ENCODE measurements at places on chromosomes 1 and 21.

GRCh38 chr1:22955146-22955545, 17.5 kb downstream of the LACTBL1 start:
- DNase-seq = no peak

DNA sequence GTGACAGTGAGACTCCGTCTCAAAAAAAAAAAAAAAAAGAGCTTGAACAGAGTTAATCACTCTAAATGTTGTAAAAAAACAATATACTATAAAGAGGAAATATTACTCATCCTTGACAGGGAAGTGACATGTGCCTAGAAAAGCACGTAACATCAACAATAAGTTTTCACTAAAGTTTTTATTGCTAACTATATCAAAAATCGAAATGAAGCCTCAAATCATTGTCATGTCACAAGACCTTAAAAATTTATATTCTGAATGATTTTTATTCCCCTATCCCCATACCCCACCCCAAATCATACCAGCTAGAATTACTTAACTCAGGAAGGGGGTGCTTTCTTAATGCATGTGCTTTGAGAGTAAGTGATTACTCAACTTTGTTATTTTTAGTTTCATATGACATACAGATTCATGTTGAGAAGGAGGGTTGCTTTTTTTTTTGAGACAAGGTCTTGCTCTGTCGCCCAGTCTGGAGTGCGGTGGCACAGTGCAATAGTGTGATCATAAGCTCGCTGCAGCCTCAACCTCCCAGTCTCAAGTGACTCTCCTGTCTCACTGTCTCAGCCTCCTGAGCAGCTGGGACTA, 53.6 kb upstream of the MUTYH start:
- DNase-seq = no peak

- DNase-seq = peak; percentile 46
Observed at GRCh38 chr1:22704440-22705067, 6.1 kb upstream of the EPHB2 start.

- DNase-seq = no peak
Observed at GRCh38 chr1:28365864-28366263, 3.7 kb upstream of the PHACTR4 start.

- no peak for DNase-seq
Observed at GRCh38 chr1:99122039-99122438, 117.4 kb upstream of the PLPPR5 start.

GRCh38 chr21:38758501-38759214, 47.1 kb upstream of the ETS2 start:
- no peak for DNase-seq

GRCh38 chr1:184030433-184031091, 7.0 kb downstream of the COLGALT2 start:
- DNase-seq = no peak

DNA sequence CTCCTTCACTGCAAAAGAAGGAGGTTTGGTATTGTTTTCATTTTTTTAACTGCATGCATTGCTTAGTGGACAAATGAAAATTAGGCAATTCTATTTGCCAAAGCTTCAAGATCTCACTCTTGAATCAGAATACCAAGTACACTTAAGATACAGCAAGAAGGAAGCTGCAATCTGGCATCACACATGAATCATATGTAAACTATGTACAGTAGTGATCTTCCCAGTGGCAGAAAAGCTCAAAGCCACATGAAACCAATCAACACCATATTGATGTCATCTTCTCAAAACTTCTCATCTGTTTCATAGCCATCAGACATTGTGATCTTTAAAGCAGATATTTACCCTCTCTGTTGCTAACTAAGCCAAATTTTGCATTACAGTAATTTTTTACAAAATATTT, 550.1 kb downstream of the LTN1 start:
- DNase-seq = peak; percentile 89

DNA sequence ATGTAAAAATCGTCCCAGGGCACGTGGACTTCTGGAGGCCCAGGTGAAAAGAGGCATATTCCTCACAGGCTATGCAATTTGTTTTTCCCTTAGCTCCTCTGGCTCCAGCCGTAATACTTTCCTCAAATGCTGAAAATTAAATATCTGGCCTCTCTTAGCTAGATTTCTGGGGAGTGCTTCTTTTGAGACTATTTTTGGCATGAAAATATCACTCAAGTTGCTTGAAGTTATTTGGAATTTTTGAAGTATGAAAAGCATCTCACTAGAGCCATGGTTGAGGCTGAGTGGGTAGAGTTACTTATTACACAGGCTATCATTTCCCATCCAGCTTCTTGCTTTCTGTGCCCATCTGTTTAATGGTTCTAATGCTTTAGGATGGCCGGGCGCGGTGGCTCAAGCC, 59.7 kb downstream of the MYOM3 start:
- no peak for DNase-seq

DNA sequence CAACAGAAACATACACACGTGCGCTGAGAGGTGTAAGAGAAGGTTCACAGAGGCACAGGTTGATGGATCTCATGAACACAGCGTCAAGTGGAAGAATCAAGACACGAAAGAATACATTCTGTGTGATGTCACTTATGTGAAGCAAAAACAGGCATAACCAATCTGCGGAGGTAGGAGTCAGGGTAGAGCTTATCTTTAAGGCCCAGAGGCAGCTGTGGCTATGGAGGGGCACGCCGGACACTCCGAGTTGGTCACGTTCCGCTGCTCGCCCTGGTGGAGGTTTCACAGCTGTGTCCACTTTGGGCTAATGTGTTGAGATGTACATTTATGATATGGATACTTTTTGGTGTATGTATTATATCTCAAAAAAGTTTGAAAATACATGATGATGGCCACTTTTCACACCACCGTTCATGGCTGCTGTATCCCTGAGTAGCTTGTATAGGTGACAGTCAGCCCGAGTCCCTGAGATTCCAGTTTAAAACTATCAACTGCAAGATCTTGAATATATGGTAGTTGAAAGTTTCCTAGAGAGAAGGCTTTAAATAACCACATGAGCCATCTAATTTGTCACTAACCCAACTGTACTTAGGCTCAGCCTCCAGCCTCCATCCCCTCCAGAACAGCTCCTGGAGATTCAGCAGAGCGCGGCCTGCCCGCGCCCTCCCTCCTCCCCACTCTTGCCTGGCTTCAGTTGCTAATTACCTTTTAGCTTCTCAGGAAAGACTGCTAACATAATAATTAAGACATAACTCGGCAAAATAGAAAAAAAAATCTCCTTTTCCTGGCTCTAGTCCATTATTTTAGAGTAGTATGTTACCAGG, 6.7 kb upstream of the ADARB1 start:
- no peak for DNase-seq

GRCh38 chr21:42918291-42918690, 7.1 kb downstream of the ERVH48-1 start:
- no peak for DNase-seq

- no peak for DNase-seq
Observed at GRCh38 chr1:28745653-28746173, 9.0 kb downstream of the YTHDF2 start.

DNA sequence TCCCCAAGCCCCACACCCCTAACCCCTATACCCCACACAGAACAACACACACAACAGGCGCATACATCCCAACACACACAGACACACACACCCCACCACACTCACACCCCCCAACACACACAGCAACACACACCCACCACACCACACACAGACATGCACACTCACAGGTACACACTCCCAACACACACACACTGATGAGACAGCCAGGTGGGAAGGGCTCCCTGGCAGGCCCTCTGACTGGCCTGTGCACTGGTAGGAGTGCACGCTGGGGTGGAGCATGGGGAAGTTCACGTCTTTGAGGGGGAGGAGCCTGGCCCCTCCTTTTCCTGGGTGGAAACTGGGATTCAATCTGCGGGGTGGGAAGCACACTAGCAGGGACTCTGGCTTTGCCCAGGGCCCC, 116.7 kb downstream of the RHOU start:
- no peak for DNase-seq

DNA sequence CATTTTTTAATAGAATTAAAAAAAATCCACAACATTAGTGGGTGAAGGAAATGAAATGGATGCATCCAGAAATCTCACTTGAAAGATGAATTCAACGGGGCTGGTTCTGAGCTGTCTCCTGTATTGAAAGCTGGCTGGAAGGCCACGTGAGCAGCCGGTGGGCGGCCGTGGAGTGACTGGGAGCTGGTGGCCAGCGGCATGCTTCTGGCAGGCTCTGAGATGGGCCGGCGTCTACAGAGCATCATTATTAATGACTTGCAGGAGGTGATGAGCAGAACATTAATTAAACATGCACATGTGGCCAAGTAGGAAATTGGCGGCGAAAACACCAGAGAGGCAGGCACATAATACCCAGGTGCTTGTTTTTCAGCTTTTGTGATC, 115.6 kb upstream of the LMO4 start:
- DNase-seq = no peak

GRCh38 chr1:42541104-42541503, 78.0 kb downstream of the CCDC30 start:
- DNase-seq = no peak

GRCh38 chr1:100832694-100833428, 61.8 kb downstream of the EXTL2 start:
- DNase-seq = no peak

DNA sequence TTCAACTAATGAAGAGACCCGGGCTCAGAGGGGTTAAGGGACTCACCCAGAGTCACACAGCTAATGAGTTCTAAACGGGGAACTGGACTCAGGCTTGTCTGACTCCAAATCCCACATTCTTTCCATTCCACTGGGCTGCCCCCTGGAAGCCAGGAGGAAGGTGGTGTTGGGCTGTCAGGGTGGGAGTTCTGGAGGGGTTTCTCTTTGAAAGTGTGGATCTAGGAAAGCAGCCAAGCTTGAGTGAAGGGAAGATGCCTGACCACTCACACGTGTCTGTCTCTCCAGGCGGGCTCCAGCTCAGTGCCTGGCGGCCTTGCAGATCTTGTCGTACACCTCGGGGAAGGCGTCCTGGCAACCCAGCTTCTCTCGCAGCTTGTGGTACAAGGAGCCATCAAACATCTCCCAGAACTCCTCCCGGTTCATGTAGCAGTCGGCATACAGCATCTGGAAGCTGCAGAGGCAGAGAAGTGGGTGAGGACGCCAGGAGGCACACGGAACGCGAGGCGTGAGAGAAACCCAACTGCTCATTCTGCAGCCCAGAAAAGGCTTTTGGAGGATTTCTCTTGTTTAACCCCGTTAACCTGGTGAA, 35.0 kb downstream of the DHCR24 start:
- DNase-seq = no peak

GRCh38 chr1:29811727-29812407, 575.5 kb downstream of the PTPRU start:
- no peak for DNase-seq

DNA sequence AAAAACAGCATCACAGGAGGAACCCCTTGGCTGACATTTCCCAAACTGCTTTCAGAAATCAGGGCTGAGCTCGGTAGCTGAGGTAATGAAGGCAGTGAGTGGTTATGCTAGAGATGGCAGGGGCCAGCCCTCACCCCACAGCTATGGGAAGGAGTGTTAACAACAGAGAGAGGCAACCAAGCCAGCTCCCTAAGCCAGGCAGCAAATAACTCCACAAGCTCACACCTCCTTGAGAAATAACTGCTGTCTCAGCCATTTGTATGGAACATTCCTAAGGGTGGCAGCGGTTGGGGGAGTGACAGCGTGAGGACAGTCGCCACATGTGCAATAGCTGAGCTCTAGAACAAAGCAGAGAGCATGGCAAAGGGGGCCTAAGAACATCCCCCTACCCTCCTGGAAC, 42.6 kb downstream of the LMX1A start:
- no peak for DNase-seq

DNA sequence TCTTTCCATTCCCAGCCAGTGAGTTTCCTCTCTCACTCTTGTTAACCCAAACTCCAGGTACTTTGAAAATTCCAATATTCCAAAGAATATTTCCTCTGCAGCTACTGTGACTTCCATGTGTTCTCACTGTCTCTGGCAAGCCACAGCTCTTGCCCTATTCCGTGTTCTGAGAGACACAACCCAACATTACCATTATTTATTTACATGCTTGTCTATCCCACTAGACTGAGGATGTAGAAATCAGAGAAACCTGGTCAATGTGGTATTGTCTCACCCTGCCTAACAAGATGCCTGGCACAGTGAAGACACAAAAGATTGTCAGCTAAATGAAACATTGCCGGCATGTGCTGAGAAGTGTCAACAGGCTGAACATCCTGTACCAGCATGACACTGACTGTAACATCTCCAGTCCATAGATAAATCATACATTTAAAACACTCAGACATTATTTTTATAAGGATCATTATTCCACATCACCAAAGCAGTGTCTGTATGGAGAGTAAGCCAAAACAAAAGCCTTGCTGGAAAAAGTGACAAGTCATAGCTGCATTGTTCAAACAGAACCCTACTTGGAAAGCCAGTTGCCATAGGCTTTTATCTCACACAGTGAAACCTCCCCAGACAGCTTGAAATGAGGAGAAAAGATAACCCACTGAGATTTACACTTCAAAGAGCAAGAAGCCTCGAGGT, 72.3 kb downstream of the SIPA1L2 start:
- no peak for DNase-seq

- DNase-seq = no peak
Observed at GRCh38 chr21:38908537-38908936, 102.8 kb downstream of the ETS2 start.

DNA sequence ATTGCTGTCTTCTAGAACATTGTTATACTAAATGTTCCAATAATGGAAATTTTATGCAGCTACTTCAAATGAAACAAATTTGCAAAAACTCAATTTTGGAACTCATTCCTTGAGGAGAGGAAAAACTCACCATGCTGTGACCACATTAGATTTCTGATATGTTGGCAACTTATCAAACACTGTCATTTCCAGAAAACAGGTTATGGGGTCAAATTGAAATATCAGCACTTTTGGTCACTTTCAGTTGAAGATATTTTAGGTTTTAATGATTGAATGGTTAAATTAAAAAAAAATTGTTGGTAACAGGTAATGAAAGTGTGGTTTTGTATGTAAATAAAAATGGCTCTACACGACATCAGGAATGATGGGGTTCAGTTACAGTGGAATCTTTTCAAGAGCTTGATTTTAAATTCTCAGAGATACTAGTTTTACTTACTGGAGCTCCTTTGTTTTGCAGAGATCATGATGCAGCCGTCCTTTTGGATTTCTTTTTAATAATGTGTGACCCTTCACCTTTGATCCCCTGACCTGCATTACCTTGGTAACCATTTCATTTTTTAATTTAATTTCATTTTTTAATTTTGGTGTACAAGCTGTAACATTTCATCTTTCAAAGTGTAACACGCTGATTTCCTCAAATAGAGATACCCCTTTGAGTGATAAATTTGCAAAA, 86.2 kb downstream of the CAMTA1 start:
- no peak for DNase-seq

GRCh38 chr1:215228193-215228592, 145.7 kb downstream of the KCNK2 start:
- DNase-seq = no peak

- no peak for DNase-seq
Observed at GRCh38 chr1:53949023-53949990, 3.2 kb downstream of the LRRC42 start.

- no peak for DNase-seq
Observed at GRCh38 chr1:184010788-184011187, 26.7 kb downstream of the COLGALT2 start.

GRCh38 chr1:151989211-151989862, 4.3 kb downstream of the S100A10 start:
- DNase-seq = no peak

All from AG09309 (cell line).